Activated T-cell treated with anti-CD3 and anti-CD28 coated beads, Interleukin-2, amount 50 U/mL, for 24 hours (primary cell): ENCODE measurements at places on chromosomes 16 and 17.

GRCh38 chr17:10646392-10646990 is 10.6 kb downstream of the MYH3 start:
- DNase-seq: peak; percentile 79

- no peak for DNase-seq
Observed at GRCh38 chr16:74033441-74033995, 263.1 kb upstream of the PSMD7 start.

DNA sequence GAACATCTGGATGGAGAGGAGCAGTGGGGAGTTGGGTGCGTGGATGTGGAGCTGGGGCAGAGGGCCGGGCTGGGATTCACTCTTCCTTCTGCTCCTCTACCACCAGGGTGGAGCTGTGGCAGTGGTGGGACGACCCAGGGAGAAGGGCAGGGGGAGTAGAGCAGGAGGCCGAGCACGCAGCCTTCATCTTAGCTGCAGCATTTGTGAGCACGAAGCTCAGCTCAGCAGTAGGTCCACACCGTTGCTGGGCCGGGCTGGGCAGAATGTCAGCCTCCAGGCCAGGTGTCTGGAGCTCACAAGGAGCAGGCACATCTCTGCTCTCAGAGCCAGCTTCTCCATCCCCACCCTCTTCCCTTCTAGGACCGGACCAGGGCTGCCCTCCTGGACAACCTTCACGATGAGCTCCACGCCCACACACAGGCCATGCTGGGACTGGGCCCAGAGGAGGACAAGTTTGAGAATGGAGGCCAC is 55.7 kb downstream of the OR1D5 start:
- no peak for DNase-seq

DNA sequence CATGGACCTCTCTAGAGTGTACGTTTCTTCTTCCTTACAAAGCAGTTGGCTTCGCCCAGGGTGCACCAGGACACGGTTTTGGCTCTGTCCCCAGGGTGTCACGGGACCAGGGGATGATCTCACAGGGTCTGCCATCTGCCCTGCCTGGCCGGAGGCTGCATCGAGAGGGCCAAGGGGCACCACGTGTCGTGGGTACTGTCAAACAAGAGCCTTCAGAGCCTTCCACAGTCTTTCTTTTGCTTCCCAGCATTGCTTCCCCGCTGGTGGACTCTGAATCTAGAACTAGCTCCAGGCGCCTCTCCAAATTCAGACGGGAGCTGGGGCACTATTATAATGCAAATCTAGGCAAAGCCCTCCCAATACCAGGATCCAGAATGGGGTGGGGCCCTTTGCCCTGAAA is 47.9 kb downstream of the MAPT start:
- DNase-seq: no peak

DNA sequence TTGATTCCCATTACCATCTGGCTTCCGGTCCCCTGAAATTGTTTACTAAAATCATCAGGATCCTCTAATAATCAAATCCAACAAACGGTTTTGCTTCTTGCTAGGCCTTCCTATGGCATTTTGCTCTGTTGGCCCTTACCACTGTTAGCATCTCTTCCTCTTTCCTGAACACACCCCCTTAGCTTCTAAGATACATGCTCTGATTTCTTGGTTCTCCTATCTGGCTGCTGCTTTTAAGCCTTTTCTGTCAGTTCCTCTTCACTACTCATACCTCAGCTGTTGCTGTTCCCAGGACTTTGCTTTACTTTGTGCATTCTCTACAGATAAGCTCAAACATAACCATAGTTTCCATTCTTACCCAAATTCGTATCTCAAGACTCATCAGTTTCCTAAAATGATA is 11.4 kb downstream of the CAPNS2 start:
- DNase-seq: no peak

- DNase-seq: peak; percentile 35
Observed at GRCh38 chr16:12078405-12079280, 102.1 kb downstream of the SNX29 start.

- no peak for DNase-seq
Observed at GRCh38 chr17:64015447-64015846, 5.0 kb downstream of the ICAM2 start.

GRCh38 chr17:41711669-41712400 is at the start of gene GAST:
Gene GAST (plus strand): TSS chr17:41712331. CDS start chr17:41715437, 3,106 bp downstream.
- DNase-seq: no peak

- no peak for DNase-seq
Observed at GRCh38 chr17:66255527-66255971, 26.3 kb upstream of the APOH start.

- DNase-seq: peak; percentile 79
Observed at GRCh38 chr17:6473128-6473767, 29.0 kb downstream of the PIMREG start.

GRCh38 chr16:49910541-49911071 is 54.7 kb upstream of the ZNF423 start:
- DNase-seq: no peak

DNA sequence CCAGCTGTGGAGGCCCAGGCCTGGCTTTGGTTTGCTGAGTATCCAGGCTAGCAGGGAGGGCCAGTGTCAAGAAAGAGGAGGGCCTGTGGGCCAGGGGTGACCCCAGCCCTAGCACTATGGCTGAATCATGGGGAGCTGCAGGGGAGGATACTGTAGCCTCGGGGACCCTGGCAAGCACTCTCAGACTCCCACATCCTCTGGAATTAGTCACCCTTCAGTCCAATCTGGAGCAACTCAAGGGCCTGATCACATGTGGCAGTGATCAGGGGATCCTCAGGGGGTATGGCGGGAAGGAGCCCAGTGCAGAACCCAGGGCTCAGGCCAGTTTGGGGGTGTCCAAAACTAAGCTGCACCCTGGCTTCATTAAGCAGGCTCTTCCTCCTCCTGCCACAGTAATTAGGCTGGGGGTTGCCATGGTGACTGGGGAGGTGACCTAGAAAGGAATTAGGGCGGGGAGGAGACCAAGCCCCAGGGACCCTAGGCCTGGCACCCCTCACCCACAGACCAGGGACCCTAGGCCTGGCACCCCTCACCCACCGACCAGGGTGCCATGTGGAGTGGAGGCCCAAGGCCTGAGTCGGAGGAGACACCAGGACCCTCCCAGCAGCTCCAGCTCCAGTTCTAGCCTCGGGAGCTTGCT is 5.8 kb downstream of the NLGN2 start:
- no peak for DNase-seq

DNA sequence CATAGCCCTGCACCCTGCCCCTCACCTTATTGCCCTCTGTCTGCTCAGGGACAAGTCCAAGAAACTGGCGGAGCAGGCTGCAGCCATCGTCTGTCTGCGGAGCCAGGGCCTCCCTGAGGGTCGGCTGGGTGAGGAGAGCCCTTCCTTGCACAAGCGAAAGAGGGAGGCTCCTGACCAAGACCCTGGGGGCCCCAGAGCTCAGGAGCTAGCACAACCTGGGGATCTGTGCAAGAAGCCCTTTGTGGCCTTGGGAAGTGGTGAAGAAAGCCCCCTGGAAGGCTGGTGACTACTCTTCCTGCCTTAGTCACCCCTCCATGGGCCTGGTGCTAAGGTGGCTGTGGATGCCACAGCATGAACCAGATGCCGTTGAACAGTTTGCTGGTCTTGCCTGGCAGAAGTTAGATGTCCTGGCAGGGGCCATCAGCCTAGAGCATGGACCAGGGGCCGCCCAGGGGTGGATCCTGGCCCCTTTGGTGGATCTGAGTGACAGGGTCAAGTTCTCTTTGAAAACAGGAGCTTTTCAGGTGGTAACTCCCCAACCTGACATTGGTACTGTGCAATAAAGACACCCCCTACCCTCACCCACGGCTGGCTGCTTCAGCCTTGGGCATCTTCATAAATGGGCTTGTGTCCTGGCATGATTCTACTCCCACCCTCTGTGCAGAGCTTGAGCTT is 6.3 kb upstream of the NFATC3 start:
- DNase-seq: no peak
